ENCODE measurements at places on chromosomes 4 and X. TPM values are rescaled to one million over a fixed set of nuclear protein-coding genes. Genes with fewer than 3 reads are reported as not detected.

Gene FAM13A
- 51.2 TPM for total RNA-seq

DNA sequence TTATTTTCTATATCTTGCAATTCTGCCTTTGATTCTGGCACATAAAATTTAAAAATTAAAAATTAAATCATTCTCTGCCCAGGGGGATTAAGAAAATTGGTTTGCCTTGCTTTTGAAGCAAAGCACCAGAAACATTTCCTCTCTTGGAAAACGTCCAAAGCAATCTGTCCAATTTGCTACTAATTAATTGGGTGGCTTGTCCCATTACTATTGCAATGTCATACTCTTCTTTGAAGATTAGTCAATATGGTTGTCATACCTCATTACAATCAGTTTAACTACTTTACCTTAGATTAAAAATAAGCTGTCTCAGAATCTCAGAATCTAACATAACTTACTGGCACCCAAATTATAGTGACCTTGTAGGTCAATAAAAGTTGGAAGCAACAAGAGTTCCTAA is 208.8 kb downstream of the TMA16 start:
- no peaks in the 10 kb centered on the region for H3K27me3 ChIP-seq
- no peak overlapping the region for H3K27ac ChIP-seq
- H3K4me1 ChIP-seq = no peaks in the 10 kb centered on the region
- no peak for DNase-seq

GRCh38 chr4:158964728-158965124 is 138.2 kb upstream of the RAPGEF2 start:
- H3K27me3 ChIP-seq = no peaks in the 10 kb centered on the region
- no peak for DNase-seq
- no peaks in the 10 kb centered on the region for H3K36me3 ChIP-seq
- peaks cover 12% of the 10 kb centered on the region for H3K4me1 ChIP-seq

- H3K36me3 ChIP-seq = peaks cover 10% of the 10 kb centered on the region
- no peak overlapping the region for H3K4me3 ChIP-seq
- H3K4me1 ChIP-seq = peaks cover 37% of the 10 kb centered on the region
- H3K27me3 ChIP-seq = no peaks in the 10 kb centered on the region
- no peak for DNase-seq
Measured at GRCh38 chr4:79181190-79181589, 144.7 kb downstream of the NAA11 start.

DNA sequence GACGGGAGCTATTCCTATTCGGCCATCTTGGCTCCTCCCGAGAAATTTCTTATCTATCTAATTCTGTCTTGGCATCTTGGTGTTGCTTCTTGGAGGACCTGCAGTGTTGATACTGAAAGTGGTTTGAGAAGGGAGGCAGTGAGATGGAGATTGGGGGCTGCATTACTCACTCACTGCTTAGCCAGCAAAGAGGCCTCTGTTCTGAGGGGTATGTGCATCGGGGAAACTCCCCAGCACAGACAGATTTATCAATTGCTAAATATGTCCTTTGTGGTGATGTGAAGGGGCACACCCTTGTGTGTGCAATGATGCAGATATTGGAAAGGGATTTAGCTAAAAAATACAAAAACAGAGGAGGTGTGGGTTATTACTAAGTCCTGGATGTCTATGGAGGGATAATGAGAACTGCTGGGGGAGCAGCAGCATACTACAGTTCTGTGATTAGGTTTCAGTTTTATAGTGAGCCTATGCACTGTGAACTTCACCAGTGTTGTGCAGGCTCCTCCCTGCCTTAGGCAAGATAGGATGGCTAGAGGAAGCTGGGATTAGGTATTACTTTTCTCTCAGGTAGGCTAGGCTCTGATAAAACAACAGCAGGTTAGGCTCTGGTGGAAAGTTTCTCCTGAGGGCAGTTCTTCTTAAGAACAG is 279.0 kb downstream of the HS3ST1 start:
- H3K4me1 ChIP-seq = peaks cover 5% of the 10 kb centered on the region
- H3K27me3 ChIP-seq = no peaks in the 10 kb centered on the region
- no peak for DNase-seq
- no peak overlapping the region for H3K27ac ChIP-seq
- H3K36me3 ChIP-seq = no peaks in the 10 kb centered on the region

- DNase-seq = no peak
- no peak overlapping the region for H3K27ac ChIP-seq
- no peaks in the 10 kb centered on the region for H3K27me3 ChIP-seq
- H3K4me1 ChIP-seq = no peaks in the 10 kb centered on the region
- H3K36me3 ChIP-seq = no peaks in the 10 kb centered on the region
- H3K4me3 ChIP-seq = no peak overlapping the region
Measured at GRCh38 chr4:121041307-121042090, 30.8 kb downstream of the NDNF start.

DNA sequence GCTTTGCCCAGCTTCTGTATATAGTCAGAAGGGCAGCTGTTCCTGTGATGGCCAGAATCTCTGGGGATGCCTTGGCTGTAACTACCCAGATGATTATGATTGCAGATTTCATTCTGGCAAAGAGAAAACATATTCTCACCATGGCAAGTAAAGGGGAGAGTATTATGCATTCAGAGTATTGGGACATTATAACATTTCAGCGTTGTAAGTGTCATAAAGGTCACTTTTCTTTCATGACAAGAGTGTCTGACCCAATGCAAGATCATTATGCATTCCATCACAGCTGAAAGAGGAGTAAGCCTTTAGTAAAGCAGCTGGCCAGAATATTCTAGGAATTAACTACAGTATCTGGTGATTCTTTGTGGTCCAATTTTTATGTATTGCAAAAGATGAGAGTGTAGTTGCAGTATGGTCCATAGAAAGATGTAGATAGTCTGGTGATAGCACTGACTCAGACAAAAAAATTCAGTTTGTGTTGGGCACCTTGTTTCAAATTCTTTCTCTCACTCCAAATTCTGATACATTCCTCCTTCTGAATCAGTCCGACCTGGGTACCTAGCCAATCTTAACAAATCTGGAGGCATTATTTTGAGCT is 2366.3 kb downstream of the PCDH7 start:
- H3K4me1 ChIP-seq = peaks cover 10% of the 10 kb centered on the region
- H3K4me3 ChIP-seq = no peak overlapping the region
- no peaks in the 10 kb centered on the region for H3K36me3 ChIP-seq
- H3K27me3 ChIP-seq = no peaks in the 10 kb centered on the region
- no peak overlapping the region for H3K27ac ChIP-seq

DNA sequence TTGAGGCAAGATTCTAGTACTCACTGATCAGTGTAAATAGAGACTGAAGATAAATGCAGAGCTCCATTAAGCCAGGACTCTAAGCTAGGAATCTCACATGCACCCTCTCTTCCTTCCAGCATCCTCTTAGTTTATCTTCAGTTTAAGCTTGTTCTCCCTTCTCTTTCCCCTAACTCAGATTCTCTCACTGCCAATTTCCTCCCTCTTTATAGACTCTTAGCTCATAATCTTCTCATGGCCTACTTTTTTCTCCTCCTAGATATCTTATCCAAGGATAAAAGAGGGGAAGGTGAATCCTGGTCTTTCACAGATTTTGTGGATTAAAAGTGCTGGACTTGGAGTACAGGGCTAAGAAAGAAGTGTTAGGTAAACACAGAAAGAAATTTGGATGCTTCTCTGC is 108.9 kb upstream of the TENM3 start:
- H3K36me3 ChIP-seq = no peaks in the 10 kb centered on the region
- H3K4me3 ChIP-seq = no peak overlapping the region
- no peak for DNase-seq
- H3K4me1 ChIP-seq = peaks cover 3% of the 10 kb centered on the region
- H3K27me3 ChIP-seq = peaks cover 2% of the 10 kb centered on the region

GRCh38 chrX:65758505-65758904 is 91.1 kb downstream of the MSN start:
- no peaks in the 10 kb centered on the region for H3K4me1 ChIP-seq
- no peaks in the 10 kb centered on the region for H3K27me3 ChIP-seq
- no peak for DNase-seq
- H3K4me3 ChIP-seq = no peak overlapping the region

GRCh38 chr4:54742636-54743399 is 85.1 kb downstream of the KIT start:
- H3K4me1 ChIP-seq = no peaks in the 10 kb centered on the region
- H3K27me3 ChIP-seq = no peaks in the 10 kb centered on the region
- H3K4me3 ChIP-seq = no peak overlapping the region
- no peak overlapping the region for H3K27ac ChIP-seq

DNA sequence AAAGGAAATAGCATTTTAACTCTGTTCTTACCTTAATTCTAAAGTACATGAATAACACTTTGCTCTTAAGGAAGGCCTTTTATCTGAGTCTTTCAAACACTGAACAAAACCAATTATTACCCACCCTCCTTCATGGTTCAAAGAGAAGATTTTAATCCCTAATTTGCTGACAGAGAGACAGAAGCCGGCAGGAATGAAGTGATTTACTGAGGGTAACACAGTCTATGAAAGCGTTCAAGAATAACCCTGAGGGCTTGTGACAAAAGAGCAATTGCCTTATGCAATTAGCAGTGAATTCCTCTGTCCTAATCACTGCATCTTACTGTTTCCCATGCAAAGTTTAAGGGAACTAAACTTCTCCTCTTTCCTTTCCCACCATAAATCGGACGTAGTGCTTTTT is 144.1 kb downstream of the PACRGL start:
- no peaks in the 10 kb centered on the region for H3K27me3 ChIP-seq
- no peaks in the 10 kb centered on the region for H3K36me3 ChIP-seq
- H3K4me3 ChIP-seq = no peak overlapping the region
- DNase-seq = no peak

GRCh38 chr4:83889802-83890201 is 353.9 kb downstream of the GPAT3 start:
- H3K4me1 ChIP-seq = no peaks in the 10 kb centered on the region
- H3K4me3 ChIP-seq = no peak overlapping the region
- H3K36me3 ChIP-seq = no peaks in the 10 kb centered on the region
- H3K27me3 ChIP-seq = no peaks in the 10 kb centered on the region

Gene GABRG1
- not detected for total RNA-seq

Gene SH3D19
- 4.9 TPM for total RNA-seq

DNA sequence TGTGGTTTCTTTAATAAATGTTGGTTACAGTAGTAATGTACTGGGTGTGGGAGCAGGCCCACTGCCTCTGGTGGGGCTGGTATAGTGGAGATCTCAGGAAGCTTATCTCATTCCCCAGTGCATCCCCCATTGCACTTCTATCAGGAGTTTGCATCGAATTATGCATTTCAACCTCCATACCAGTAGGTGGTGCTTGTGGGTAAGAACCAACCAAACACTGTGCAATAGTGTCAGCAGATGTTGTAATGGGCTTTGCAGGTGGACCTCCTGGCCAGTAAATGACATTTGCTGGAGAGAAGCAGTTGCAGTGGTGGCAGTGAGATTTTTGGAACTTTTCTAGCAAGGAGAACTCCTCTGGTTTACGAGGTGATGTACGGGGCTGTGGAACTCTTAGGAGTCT is 150.6 kb downstream of the POU3F4 start:
- no peak overlapping the region for H3K27ac ChIP-seq
- no peaks in the 10 kb centered on the region for H3K4me1 ChIP-seq
- DNase-seq = no peak
- no peaks in the 10 kb centered on the region for H3K27me3 ChIP-seq

- no peak for DNase-seq
- no peak overlapping the region for H3K27ac ChIP-seq
- no peak overlapping the region for H3K4me3 ChIP-seq
Measured at GRCh38 chrX:87664381-87664780, 146.8 kb downstream of the KLHL4 start.

Gene STAG2
- total RNA-seq = 49.0 TPM

GRCh38 chrX:46152756-46153155 is 392.5 kb downstream of the ZNF674 start:
- no peaks in the 10 kb centered on the region for H3K27me3 ChIP-seq
- no peak overlapping the region for H3K4me3 ChIP-seq
- no peaks in the 10 kb centered on the region for H3K4me1 ChIP-seq
- H3K27ac ChIP-seq = peak overlapping the region; percentile 92

Gene RTL9
- 1.8 TPM for total RNA-seq

- peaks cover 4% of the 10 kb centered on the region for H3K4me1 ChIP-seq
- H3K27ac ChIP-seq = no peak overlapping the region
- DNase-seq = no peak
- peaks cover 9% of the 10 kb centered on the region for H3K27me3 ChIP-seq
Measured at GRCh38 chr4:17785858-17786257, 4.4 kb upstream of the FAM184B start.

GRCh38 chrX:9829308-9830267 is 43.4 kb downstream of the SHROOM2 start:
- no peak for DNase-seq
- H3K36me3 ChIP-seq = no peaks in the 10 kb centered on the region
- H3K4me3 ChIP-seq = no peak overlapping the region
- no peak overlapping the region for H3K27ac ChIP-seq

DNA sequence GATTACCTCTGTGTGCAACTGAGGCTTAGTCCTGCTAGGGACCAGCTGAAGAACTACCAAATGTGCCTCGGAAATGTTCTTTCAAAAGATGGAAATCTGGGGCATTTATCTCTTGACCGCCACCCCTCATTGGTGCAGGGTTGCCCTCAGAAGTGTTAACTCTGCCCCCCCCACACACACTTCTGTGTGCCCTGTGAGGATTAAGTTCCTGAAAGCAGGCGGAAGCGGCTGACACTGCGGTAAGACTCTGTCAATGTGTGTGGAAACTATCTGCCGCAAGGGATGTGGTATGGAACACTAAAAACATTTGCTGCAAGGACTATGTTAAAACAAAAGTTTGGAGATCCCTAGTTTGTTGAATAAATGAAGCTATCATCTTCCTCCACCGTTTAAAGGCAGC is 106.9 kb upstream of the NDP start:
- no peak overlapping the region for H3K4me3 ChIP-seq
- no peaks in the 10 kb centered on the region for H3K4me1 ChIP-seq
- no peaks in the 10 kb centered on the region for H3K27me3 ChIP-seq
- DNase-seq = no peak
- H3K27ac ChIP-seq = no peak overlapping the region
- peaks cover 5% of the 10 kb centered on the region for H3K36me3 ChIP-seq

Gene HMGB3
- 131 TPM for total RNA-seq

Gene RPA4
- not detected for total RNA-seq

GRCh38 chrX:41164449-41164848 is 79.2 kb downstream of the USP9X start:
- H3K27ac ChIP-seq = no peak overlapping the region
- H3K4me1 ChIP-seq = no peaks in the 10 kb centered on the region
- H3K4me3 ChIP-seq = no peak overlapping the region
- DNase-seq = no peak

DNA sequence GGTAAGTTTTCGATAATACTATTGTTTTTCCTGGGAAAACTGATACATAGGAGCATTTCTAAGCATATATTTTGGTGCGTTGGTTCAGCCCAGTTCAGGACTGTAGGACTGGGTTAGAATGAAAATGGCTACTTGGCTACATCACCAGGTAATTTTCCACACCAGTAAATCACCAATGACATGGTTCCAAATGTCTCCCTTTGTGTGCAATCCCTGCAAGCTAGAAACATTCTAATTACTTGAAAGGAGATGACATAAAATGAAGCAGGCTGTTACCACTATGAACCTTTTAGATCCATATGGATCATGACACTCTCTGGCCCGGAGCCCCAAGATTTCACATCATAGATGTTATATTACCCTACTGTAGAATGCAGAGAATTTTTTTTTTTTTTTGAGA is 577.4 kb upstream of the FTHL17 start:
- H3K36me3 ChIP-seq = no peaks in the 10 kb centered on the region
- peaks cover 2% of the 10 kb centered on the region for H3K27me3 ChIP-seq
- H3K4me1 ChIP-seq = peaks cover 1% of the 10 kb centered on the region
- H3K27ac ChIP-seq = no peak overlapping the region
- DNase-seq = no peak
- no peak overlapping the region for H3K4me3 ChIP-seq

Gene PCDH18
- 7.4 TPM for total RNA-seq

All from glutamatergic neuron (in vitro differentiated cells).